ENCODE measurements at places on chromosomes 7 and 10.
A peak's percentile ranks its signal among the peaks of the same experiment; 100 is the strongest.

DNA sequence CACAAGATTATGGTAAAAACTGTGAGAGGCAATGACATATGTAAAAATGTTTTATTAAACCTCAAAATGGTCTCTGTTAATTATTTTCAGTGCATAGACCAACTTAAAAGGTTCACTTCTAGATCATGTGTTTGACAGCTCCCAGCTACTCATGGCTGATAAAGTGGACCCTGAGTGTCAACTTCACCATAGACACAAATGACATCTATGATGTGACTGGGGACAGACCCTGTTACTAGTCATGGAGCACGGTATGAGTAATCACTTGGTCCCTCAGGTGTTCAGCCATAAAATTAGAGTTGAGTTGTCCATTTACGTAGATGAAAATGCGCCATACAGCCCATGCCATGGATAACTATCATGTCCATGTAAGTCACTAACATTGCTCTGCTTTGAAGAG lies 199.8 kb downstream of the ZNF365 start:
- DNase-seq = no peak

GRCh38 chr7:118072893-118073674 lies 110.9 kb upstream of the LSM8 start:
- DNase-seq = no peak

DNA sequence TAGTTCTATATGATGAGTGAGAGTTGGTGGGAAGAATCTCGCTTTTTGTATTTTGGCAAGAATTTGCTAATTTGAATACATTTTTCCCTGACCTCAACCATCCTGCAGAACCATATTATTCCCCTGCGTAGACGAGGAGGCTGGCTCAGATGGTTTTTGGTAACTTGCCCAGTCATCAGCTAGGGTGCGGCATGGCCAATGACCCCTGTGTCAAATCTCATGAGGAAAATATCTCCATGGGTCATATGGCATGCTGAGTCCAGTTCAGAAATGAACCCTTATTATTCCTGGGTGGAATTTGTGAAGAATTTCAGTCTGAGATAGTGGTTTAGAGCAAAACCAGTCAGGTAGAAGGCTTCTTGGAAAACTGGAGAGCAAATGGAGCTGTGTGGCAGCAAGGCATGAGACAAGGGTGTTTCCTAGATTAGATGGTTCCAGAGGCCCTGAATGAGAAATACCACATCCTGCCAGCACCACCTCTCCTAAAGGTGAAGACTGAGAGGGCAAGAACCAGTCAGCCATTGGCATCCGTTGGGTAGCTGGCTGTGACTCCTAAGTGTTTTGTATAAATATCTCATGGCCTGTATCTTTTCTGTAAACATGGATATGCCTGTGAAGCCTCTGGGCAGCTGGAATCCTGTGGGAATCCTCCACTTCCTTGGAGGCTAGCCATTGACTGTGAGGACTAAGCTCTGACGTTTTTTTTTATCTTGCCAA lies 5.8 kb upstream of the UPP1 start:
- DNase-seq = peak; percentile 40

DNA sequence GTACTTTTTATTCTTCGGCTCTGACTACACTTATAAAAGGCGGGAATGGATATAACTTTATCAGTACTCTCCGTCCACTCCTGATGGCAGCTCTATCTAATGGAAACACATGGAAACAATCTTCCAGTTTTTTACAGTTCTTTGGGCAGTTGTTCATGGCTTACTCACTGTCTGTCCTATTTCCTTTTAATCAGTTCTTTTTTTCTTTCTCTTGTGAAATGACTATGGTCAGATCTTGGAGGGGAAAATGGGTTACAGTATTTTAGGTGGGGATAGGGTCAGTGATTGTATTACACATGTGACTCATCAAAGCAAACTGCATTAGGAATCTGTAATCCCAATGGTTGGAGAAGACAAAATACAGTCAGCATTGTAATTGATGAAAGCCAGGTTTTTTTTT lies 112.4 kb downstream of the BICC1 start:
- DNase-seq = no peak

- DNase-seq = no peak
Observed at GRCh38 chr10:74488907-74489306, 337.5 kb upstream of the KAT6B start.

DNA sequence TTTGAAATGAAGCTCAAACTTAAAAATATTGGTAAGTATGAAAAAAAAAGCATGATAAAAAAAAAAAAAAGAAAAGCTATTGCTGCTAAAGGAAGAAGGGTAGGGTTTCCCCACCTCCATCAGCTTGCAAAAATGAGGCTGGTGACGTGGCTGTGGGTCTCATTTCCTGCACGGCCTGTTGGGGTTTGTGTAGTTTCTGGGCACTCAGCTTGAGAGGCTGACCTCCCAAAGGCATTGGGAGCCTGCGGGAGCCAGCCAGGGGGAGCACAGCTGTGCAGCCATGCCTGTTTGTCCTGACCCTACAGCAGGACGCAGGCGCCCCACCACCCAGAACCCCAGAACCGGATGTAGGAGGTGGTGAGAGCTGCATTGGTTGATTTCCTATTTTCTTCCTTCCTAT lies 48.8 kb upstream of the CARD11 start:
- peak; percentile 78 for DNase-seq

GRCh38 chr10:18157881-18158280 lies 17.7 kb downstream of the CACNB2 start:
- no peak for DNase-seq

GRCh38 chr10:117675514-117676055 lies 133.0 kb downstream of the EMX2 start:
- DNase-seq = no peak

- DNase-seq = no peak
Observed at GRCh38 chr7:100124301-100125230, 2.2 kb upstream of the MBLAC1 start.
